NCI-H1436 treated with DMSO at 0.1 percent for 48 hours (cell line): ENCODE measurements at places on chromosomes 1 and 21.
A peak's percentile ranks its signal among the peaks of the same experiment; 100 is the strongest.

DNA sequence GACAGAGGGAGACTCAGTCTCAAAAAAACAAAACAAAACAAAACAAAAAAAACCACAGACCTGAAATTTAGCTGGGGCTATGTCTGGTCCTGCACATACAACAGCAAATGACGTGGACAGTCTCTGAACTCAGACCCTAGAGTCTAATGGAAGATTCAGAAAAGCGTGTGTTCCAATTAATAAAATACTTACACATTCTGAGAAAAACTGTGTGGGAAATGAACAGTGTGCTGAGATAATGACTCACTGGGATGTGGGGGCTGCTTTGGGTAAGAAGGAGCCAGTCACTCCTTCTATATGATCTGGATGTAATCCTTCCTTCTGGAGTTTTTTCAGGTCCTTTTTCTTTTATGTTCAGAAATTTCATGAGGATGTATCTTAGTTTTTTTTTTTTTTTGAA lies 29.4 kb downstream of the CLDN14 start:
- DNase-seq = no peak

DNA sequence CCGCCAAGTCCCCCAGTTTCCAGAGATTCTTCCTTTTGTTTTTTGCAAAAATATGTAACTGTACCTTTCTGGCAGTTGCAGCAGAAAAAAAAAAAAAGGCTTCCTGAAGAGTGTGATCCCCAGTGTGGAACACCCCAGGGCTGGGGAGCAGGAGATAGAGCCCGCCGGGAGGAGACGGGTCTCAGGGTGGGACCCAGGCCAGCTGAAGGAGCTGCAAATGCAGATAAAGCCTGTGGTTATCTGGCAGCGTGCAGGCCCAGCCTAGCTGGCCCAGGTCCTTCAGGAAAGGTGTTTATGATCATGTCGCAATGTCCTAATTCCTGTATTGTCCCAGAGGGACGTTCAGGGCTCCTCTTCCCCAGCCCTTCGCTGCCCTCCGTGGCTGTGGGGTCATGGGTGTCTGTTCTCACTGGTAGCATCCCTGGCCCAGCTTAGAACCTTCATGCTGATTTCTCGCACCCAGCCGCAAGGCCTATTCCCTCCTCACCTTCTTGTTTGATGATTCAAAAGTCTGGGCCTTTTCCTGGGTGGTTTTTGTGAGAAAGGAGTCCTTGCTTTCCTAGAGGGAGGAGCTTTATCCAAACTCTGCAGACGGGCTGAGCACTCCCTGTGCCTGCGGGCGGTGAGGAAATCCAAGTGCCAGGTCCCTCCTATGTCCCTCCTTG lies 26.2 kb downstream of the RNF187 start:
- DNase-seq = no peak

GRCh38 chr1:178258536-178258935 lies 164.6 kb downstream of the RASAL2 start:
- DNase-seq = no peak

DNA sequence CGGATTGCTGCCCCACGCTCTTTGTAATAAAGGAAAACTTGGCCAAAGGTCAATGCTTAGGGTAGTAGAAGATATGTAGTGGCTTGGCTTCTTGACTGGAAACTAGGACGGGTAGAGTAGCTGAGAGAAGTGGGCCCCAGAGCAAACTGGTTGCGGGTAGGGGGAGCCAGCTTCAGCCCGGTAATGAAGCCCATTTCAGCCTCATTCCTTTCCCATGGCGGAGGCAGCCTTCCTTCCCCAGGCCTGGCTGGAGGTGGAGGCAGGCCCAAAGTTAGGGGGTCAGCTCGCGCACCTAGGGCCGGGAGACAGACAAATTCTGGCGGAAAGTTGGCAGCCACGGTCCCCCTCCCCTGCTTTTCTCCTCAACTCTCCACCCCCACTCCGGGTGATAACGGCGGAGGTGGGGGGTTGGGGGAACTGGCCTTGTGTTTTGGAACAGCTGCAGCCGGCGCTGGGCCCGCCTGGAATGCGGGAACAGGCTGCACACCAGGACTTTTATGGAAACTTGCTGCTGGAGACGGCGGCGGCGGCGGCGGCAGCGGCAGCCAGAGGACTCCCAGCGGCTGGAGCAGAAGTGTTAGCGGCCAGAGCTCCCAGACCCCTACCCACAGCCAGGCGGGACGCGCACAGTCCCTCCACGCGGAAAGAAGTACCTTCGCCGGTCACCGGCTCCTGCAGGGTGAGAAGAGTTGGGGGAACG lies at the start of gene NEXN:
Gene NEXN, plus strand, starts transcription at position 544 of the 700 bp plus-strand sequence. CDS start 27,483 bp downstream, outside the sequence.
- DNase-seq = no peak

GRCh38 chr1:53390261-53390660 lies 62.4 kb upstream of the LRP8 start:
- DNase-seq = no peak

GRCh38 chr1:106785176-106785575 lies 271.3 kb upstream of the PRMT6 start:
- no peak for DNase-seq

- DNase-seq = no peak
Observed at GRCh38 chr1:3573500-3573899, 37.8 kb downstream of the MEGF6 start.

GRCh38 chr1:10829067-10829818 lies 32.8 kb upstream of the CASZ1 start:
- no peak for DNase-seq

DNA sequence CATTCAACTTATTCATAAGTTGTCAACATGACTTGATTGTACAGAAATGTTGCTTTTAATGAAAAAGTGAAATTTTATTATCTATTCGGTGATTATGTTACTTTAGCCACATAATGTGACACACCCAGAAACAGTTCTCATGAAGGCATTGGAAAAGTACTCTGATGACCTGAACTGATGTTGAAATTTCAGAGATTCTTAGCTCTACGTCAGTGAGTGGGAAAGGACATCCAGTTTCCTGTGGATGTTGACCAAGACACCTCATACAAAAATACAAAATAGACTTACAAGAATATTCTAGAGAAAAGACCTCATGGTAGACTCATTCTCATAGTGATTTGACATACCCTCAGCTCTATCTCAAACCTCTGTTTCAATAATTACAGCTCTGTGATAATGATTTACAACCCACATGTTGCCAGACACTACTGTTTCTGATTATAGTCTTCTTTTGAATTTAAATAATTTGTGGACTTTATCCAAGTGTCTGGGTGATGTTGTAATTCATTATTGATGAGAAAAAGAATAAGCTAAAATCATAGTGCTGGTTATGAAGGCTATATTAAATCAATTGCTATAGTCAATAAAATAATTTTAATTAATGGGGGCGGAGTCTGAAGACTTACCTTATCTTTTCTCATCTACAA lies 37.3 kb downstream of the KCNK2 start:
- DNase-seq = no peak

- no peak for DNase-seq
Observed at GRCh38 chr21:14955936-14956520, 108.8 kb downstream of the NRIP1 start.

- no peak for DNase-seq
Observed at GRCh38 chr1:208748387-208749165, 504.4 kb upstream of the PLXNA2 start.

GRCh38 chr1:72915581-72915980 lies 633.2 kb upstream of the NEGR1 start:
- no peak for DNase-seq

GRCh38 chr1:21503706-21504377 lies 5.4 kb upstream of the ALPL start:
- DNase-seq = no peak

DNA sequence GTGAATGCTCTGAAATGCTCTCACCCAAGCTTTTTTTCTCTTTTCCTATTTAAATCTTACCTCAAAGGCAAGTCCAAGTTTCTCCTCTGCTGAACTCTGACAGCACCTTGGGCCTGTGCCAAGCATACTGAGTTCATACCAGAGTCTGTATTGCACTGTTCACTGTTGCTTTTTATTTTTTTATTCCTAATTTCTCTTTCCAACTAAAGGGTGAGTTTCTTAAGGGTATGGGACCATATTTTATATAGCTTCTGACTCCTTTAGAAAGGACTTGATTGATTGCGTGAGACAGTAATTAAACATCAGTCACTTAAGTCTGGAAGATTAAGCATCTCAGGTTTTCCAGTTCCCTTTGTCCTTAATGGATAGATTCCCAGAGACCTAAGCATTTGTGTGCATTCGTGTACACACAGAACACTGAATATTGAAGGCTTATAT lies 69.9 kb downstream of the CACHD1 start:
- no peak for DNase-seq

- DNase-seq = no peak
Observed at GRCh38 chr21:46119144-46119636, 21.3 kb downstream of the COL6A2 start.

GRCh38 chr1:27525296-27526272 lies 35.6 kb upstream of the WASF2 start:
- DNase-seq = peak; percentile 19

DNA sequence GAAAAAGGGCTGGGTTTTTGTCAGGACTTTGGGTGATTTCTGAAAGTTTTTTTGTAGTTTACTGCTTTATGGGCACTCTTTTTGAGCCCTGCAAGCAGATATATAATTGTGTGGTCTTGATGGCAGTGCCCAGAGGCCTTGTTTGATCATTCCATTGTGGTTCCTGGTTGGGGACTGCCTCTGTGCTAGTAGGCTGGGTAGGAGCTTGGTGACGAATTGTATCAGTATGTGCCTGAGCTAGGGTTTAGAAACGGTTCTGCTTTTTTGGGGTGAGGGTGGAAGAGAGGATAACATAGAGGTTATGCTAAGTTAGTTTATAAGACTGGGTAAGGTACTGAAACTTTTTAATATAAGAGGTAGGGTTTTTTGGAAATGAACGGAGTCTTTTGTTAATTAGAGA lies 139.7 kb upstream of the ETV3 start:
- no peak for DNase-seq

GRCh38 chr1:160108888-160109662 lies 6.5 kb upstream of the ATP1A2 start:
- DNase-seq = no peak

DNA sequence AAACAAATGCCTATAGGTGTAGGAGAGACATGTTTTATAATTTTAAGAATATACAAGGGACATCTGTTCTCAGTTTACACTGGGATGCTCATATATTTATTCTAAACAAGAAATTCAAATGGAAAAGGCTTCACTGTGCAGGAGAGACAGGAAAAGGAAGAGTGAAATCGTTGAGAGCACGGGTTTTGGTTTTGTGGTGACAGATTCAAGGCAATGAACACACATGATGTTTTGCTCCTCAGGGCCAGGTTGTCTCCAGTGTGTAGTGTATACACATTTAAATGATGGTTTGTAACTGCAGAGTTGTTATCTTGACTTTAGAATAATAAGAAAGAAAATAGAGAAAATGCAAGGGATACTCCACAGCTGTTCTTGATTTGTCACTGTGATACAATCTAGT lies 73.7 kb downstream of the S1PR1 start:
- no peak for DNase-seq

- DNase-seq = no peak
Observed at GRCh38 chr1:3168678-3169077, 99.7 kb downstream of the PRDM16 start.

- DNase-seq = no peak
Observed at GRCh38 chr1:1954831-1955441, 35.9 kb upstream of the TMEM52 start.

DNA sequence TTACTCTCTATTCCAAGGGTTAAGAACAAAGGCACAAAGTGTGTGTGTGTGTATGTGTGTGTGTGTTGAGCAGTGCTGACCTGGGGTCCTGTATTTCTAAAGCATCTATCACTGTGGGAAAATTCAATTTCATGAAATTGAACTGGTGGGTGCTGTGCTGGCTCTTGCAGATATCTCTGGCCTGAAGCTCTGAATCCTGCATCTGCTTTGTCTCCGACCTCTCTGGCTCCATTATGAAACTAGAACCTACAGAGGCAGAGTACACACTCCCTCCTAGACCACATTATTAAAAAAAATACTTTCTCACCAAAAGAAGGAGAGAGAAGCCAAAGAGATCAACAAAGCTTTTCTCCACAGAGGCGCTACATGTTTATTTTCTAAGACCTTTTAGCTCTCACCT lies 88.4 kb upstream of the PDE4B start:
- no peak for DNase-seq

GRCh38 chr1:2350501-2350900 lies 40.9 kb downstream of the MORN1 start:
- no peak for DNase-seq

DNA sequence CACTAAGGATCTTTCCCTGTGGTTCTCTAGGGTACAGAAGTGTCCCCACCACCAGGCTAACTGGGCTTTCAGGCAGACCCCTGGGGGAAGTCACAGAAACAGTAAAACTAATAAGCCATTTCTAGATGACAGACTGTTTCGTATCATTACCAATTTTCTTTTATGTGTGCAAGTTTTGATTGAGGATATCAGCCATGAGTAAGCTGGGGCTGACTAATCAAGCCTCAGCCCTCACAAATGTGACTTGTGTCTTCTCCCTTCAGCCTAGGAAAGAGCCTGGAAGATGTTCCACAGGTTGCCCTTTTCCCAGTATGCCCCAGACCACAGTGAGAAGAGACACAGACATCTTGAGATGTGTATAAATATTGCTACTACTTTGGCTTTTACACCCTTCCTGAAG lies 10.5 kb downstream of the PTGFRN start:
- DNase-seq = no peak

DNA sequence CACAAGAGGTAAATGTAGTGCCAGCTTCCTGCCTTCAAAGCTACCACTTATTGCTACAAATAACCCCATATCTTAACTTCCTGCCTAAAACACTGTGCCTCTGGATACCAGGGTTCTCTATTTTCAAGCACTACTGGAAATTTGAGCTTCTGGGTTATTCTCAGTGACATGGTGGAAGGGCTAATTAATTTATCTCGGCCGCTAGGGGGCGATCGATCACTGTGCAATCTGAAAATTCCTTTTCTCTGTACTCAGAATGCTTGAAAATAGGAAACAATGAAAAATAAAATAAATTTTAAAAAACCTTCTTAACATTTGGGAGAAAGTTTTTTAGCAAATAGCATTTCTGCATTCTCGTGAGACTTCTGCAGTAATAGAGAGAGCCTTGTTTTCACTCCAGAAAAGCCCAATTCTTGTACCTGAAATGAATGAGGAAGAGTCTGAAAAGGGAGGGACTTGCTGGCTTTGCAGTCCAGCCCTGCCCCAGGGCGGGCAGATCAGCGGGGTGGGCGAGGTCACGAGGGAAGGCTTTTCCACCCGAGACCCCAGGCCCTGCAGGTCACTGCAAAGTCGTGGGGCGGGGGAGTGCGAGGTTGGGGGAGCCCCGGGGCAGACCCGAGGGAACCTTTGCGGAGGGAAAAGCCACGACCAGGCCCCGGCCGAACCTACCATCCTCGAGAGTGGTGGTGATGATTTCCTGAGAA lies 276.7 kb downstream of the PCP4 start:
- DNase-seq = peak; percentile 11
